ENCODE measurements at places on chromosomes 11 and 22.

GRCh38 chr11:91272089-91272488, 952.5 kb upstream of the FAT3 start:
- no peak for DNase-seq

GRCh38 chr11:108793138-108793537, 128.3 kb downstream of the DDX10 start:
- no peak for DNase-seq

DNA sequence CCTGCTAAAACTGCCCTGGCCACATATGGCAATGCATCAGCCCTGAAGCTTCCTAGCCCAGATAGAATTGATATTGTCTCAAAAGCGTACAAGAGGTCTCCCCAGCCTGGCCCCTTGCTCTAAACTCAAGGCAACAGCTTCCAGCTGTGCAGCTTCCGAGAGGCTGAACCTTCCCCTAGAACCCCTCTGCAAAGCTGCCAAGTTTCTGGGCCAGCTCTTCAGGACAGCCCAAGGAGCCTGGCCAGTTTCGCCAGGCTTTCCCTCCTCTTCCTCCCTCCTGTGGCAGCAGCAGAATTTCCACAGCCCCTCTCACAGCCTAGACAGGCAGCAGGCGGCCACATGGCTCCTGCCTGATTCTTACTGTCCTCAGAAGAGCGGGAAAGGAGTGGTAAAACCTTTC, 34.5 kb downstream of the NUMA1 start:
- no peak for DNase-seq

GRCh38 chr11:6541356-6541755, 44.3 kb downstream of the DNHD1 start:
- DNase-seq, result no peak

- DNase-seq, result no peak
Measured at GRCh38 chr11:20277014-20277413, 86.5 kb upstream of the HTATIP2 start.

DNA sequence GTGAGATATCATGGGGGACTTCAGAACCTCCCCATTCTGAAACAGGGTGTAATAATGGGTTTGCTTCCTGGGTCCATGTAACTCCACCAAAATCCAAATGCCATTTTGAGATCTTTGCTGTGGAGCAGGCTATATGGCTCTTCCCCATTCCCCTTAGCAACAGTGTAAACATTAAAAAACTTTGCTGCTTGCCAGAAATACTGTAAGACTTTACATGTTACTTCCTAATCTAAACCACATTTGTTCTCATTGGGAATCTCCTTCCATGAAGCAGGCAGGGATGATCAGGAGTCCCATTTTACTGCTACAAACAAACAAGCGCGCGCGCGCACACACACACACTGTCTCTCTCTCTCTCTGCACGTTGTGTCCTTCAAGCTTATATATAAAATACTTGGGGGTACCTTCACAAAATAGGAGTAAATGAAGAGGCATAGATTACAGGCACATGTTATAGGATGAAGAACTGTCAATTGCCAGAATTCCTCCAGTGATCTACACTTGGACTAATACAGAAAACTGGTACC, 86.5 kb downstream of the ANO3 start:
- DNase-seq, result no peak

DNA sequence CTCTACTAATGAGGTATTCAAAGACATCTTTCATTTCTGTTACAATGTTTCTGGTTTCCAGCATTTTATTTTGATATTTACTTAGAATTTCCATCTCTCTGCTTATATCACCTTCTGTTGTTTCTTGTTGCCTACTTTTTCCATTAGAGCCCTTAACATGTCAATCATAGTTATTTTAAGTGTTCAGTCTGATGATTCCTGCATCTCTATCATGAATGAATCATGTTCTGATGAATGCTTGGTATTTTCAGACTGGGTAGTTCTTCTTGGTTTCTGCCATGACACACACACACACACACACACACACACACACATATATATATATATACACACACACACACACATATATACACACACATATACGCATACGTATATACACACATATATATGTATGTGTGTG, 486.4 kb upstream of the ISX start:
- DNase-seq, result no peak

DNA sequence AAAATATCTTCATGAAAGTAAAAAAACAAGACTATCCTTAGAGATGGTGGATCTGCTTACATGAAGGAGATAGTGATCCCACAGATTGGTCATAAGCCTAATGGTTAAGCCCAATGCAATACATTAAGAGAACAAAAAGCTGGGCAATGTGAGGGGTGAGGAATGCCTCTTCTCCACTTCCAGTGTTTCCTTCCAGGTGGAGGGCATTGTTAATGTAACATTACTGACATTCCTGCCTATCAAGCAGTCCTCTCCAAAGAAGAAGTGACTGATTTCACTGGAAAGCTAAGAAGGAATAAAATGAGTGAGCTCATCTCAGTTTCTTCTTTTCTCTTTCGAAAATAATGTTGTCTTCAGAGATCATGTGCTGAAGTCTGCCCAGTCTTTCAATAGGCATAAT, 207.8 kb downstream of the RAB38 start:
- no peak for DNase-seq

DNA sequence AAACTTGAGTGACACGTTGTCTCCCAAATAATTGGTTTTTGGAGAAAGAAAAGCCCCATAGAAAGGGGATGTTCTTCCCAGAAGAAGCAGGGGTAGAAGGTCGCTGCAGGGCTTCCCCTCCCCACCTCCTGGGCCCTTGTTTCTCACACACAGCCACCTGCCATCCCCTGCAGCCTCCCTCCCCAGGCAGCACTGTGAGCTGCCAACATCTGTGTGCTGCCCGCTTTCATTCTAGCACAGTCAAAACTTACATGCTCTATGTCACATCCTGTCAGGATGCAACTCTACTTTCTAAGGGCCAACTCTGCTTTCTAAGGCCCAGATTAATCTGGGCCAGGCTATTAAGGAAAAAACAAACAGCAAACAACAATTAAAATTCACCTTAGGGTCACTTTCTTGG, 309.4 kb upstream of the ZC3H12C start:
- no peak for DNase-seq

GRCh38 chr11:116046127-116046526, 541.9 kb upstream of the CADM1 start:
- no peak for DNase-seq

GRCh38 chr11:44028816-44029506, 18.8 kb upstream of the ACCSL start:
- no peak for DNase-seq

DNA sequence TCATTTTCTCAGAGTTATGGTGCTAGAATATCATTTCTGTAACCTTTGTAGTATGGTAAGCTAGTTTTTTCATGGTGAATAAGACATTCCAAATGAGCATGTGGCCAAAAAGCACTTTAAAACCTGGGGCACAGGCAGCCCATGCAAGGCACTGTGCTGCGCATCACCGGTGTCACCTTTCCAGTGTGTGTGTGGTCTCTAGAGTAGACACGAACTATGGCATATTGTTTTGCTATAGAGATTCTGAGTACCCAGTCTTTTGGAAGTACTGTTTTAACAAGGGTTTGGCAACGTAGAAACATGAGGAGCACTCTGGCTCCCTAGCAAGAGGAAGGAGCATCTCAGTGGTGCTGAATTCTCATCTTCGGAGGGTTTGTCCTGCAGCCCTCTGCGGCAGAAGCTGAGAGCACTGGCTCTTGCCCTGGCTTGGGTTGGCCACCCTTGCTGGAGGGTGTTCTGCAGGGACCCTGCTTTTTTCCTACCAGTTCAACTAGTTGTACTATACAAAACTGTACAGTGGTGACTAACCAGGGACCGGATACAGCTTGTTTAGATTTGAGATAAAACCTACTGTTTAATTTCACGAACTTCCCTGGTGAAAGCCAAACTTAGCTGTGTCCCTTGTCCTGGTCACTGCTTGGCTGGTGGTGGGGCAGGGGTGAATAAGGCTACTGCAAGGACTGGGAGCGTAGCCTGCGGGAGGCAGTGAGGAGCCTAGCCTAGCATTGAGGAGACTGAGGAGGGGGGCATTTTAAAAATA, 135.7 kb downstream of the ATXN10 start:
- DNase-seq, result no peak

- DNase-seq, result no peak
Measured at GRCh38 chr11:93034031-93034722, 64.7 kb downstream of the MTNR1B start.

GRCh38 chr11:120288021-120288420, 37.1 kb upstream of the TLCD5 start:
- no peak for DNase-seq

- no peak for DNase-seq
Measured at GRCh38 chr11:87134524-87135106, 96.9 kb downstream of the TMEM135 start.

Data from activated CD4-positive, CD25-positive, alpha-beta regulatory T cell treated with anti-CD3 and anti-CD28 coated beads, Interleukin-2, amount 50 U/mL, for 72 hours (primary cell).